Hepatocyte (in vitro differentiated cells): ENCODE measurements at places on chromosomes 5 and 9. TPM values are rescaled to one million over a fixed set of nuclear protein-coding genes. Genes with fewer than 3 reads are reported as not detected.

DNA sequence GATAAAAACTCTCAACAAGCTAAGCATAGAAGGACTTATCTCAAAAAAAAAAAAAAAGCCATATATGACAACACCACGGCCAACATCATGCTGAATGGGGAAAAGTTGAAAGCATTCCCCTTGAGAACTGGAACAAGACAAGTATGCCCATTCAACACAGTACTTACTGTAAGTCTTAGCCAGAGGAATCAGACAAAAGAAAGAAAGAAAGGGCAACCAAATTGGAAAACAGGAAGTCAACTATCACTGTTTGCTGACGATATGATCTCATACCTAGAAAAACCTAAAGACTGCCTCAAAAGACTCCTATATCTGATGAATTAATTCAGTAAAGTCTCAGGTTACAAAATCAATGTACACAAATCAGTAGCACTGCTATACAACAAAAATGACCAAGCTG is 24.6 kb upstream of the PTGER4 start:
- DNase-seq, result no peak

DNA sequence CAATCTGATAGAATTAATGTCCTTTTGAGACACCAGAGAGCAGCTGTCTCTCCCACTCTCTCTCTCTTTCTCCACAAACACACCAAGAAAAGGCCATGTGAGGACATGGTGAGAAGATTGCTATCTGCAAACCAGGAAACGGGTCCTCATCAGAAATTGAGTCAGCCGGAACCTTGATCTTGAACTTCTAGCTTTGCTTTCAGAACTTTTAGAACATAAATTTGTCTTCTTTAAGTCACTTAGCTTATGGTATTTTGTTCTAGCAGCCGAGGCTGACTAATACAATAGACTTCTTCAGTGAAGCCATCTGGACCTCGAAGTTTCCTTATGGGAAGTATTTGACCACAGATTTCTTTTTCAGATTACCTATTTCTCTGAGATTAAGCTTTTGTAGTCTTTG is 18.1 kb downstream of the NEUROG1 start:
- DNase-seq, result no peak

GRCh38 chr9:113302792-113303418 is at the start of gene RNF183:
Gene RNF183 (minus strand): TSS chr9:113303376. CDS start chr9:113298184, 5,192 bp downstream.
- DNase-seq, result peak; percentile 84

DNA sequence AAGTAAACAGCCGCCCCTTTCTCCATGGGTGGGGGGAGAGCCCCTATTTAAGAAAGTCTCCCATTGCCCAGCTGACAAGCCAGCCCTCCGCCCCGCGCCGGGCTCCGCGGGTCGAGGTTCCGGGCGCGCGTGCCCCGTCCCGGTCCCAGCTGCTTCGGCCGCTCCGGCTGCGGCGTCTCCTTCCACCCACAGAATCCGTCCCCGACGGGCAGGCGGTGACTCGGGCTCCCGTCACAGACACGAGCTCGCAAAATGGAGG is 223 bp downstream of the NR3C1 start:
- no peak for DNase-seq

DNA sequence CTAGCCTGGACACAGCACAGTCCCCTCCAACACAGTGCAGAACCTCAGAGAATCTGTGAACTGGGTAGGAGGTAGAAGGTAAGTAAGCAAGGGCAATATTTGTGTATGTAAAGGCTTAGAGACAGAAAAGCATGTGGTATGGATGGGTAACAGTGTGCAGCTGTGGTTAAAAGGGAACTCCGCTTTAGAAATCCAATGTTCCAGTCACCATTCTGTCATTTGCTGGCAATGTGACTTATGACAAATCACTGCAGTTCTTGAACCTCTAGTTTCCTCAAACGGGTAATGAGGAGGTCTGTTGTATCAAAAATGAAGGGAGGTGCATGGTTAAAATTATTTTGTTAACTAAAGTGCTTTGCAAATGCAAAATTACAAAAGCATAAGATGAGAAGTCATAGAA is 125.5 kb upstream of the IFNE start:
- DNase-seq, result no peak

- no peak for DNase-seq
These were observed 1021.7 kb downstream of the EFNA5 start for GRCh38 chr5:106649031-106649430.

DNA sequence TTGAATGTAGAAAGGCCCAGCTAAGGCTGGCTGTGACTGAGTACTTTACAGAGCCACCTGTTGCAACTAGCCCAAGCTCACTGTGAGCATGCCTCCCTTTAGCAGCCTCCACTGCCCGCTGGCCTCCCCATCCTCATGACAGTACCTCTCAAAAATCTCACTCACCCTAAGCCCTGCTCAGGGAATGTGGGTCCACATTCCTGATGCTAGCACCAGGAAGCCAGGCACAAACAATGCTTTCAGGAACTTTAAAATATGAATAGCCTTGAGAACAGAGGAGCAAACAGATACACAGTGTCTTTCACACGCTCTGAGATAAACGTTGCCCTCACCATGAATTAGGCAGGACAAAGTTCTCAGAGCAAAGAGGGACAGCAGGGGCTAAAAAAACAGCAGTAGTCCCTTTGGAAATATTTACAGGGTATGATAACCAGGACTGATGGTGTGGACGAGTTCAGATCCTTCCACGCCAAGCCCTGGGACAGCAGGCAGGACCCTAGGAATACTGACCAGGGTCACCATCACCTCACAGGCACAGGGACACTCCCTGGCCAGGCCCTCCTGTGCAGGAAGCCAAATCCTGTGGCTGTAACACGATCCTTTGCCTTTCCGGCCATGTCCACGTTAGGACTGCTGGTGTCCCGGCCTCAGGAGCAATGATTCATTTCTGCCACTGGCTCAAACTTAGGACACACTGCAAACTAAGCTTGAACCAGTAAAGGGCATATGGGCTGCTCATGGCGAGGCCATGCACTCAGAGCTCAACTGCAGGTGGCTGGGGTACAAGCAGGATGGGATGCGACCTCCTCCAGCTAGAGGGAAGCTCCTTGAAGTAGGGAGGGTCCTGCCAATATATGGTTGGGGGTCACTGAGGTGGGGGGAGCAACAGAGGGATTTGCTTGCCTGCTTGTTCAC is 9.6 kb downstream of the ACSL6 start:
- DNase-seq, result peak; percentile 29

GRCh38 chr5:91160714-91161285 is 222.3 kb downstream of the ARRDC3 start:
- no peak for DNase-seq

- peak; percentile 66 for DNase-seq
These were observed 159.4 kb downstream of the MYO10 start for GRCh38 chr5:16776611-16777251.

GRCh38 chr5:119275146-119275545 is 80.7 kb upstream of the TNFAIP8 start:
- DNase-seq, result peak; percentile 24

The FRMD3 gene
- polyA plus RNA-seq, result 3.7 and 3.9 TPM in 2 replicates

- DNase-seq, result peak; percentile 82
These were observed 165.6 kb upstream of the IER5L start for GRCh38 chr9:129343424-129344375.

The SPINK4 gene
- 2.2 TPM in 1 of 2 replicates, not detected in the other for polyA plus RNA-seq
